Heart left ventricle (tissue), 16 donors: ENCODE measurements at places on chromosomes 16 and 17. TPM values are rescaled to one million over a fixed set of nuclear protein-coding genes. Genes with fewer than 3 reads are reported as not detected.

- H3K27me3 ChIP-seq: no peaks in the 10 kb centered on the region
- no peak overlapping the region for H3K4me3 ChIP-seq
- DNase-seq: no peak
- H3K27ac ChIP-seq: no peak overlapping the region
These were observed 48.4 kb upstream of the ALDH3A1 start for GRCh38 chr17:19796457-19796856.

Gene TPSG1
- total RNA-seq: not detected

DNA sequence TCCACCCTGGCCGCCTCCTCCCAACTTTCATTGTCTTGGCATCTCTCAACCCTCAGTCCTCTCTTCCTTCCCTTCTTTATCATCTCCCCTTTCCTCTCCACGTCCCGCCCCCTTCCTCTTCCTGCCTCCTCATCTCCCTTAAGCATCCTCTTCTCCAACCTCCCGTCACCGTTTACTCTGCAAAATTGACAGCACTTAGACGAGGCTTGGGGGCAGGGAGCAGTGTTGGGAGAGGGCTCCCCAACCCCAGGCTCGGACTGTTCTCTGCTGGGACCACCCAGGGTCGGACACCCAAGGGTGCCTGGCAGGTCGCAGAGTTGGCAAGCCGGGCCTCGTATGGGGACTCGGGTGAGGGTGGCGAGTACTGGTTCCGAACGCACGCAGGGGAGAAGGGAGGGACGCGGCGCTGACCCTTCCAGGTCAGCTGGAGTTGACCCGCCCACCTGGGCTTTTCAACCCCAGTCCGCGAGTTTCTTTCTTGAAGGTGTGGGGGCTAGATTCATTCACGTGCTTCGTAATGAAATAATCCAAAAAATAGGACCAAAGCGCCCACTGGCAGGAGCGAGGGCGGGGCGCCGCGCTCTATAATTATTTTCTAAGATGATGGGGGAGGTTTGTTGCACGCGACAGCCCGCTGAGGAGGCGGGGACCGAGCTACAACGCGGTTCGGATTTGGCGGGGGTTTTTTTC, 775 bp upstream of the PAGR1 start:
- H3K36me3 ChIP-seq: peaks cover 22% of the 10 kb centered on the region
- H3K4me3 ChIP-seq: peak overlapping the region; percentile 67
- peaks cover 34% of the 10 kb centered on the region for H3K4me1 ChIP-seq
- DNase-seq: no peak
- H3K27me3 ChIP-seq: no peaks in the 10 kb centered on the region

- no peak overlapping the region for H3K4me3 ChIP-seq
- H3K4me1 ChIP-seq: peaks cover 18% of the 10 kb centered on the region
- no peaks in the 10 kb centered on the region for H3K27me3 ChIP-seq
- DNase-seq: no peak
These were observed 45.3 kb downstream of the RPH3AL start for GRCh38 chr17:307295-307691.

DNA sequence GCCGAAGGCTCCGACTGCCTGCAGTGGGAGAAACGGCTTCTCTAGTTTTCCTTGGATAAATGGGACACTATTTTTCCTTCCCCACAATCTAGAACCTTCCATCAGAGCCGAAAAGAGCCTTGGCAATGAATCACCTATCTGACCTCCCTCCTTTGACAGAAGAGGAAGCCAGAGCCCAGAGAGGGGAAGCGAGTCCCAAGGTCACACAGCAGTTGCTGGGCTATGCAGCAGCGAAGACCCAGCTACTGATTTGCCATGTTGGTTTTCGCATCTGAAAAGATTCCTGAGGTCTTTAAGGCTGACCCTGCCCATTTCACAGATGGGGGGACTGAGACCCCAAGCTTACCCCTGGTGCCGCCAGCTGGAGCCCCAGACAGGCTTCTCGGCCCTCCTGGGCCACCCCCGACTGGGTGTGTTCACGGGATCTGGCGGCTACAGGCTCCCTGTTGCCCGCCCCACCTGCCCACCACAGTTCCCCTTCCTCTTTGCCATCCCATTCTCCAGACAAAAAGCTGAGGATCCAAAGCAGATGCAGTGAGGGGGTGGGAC, 45.9 kb downstream of the RAI1 start:
- DNase-seq: no peak
- H3K27me3 ChIP-seq: no peaks in the 10 kb centered on the region
- H3K4me3 ChIP-seq: no peak overlapping the region
- H3K36me3 ChIP-seq: no peaks in the 10 kb centered on the region

Gene DERL2
- total RNA-seq: 29.6 TPM

Gene SYCE1L
- total RNA-seq: not detected

- H3K36me3 ChIP-seq: peaks cover 50% of the 10 kb centered on the region
- H3K27ac ChIP-seq: peak overlapping the region; percentile 57
- peak; percentile 79 for DNase-seq
- peaks cover 3% of the 10 kb centered on the region for H3K4me1 ChIP-seq
These were observed 47.5 kb downstream of the ADCY7 start for GRCh38 chr16:50313596-50314478.

Gene KRTAP9-2
- total RNA-seq: not detected

Gene DCAF7
- 35.5 TPM for total RNA-seq

DNA sequence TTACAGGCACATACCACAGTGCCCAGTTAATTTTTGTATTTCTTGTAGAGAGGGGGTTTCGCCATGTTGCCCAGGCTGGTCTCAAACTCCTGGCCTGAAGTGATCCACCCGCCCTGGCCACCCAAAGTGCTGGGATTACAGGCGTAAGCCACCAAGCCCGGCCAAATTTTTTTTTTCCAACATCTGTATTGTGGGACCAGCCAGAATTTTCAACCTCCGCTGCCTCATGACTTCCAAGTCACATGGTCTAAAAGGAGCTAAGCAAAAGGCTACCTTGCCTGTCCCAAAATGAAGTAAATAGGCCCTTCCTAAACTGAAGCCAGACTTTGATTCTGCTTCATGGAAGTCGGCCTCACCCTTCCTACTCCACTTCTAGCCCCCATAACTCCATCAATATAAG, 4.2 kb upstream of the SPAG7 start:
- H3K4me3 ChIP-seq: no peak overlapping the region
- no peak for DNase-seq
- no peak overlapping the region for H3K27ac ChIP-seq
- peaks cover 17% of the 10 kb centered on the region for H3K4me1 ChIP-seq

DNA sequence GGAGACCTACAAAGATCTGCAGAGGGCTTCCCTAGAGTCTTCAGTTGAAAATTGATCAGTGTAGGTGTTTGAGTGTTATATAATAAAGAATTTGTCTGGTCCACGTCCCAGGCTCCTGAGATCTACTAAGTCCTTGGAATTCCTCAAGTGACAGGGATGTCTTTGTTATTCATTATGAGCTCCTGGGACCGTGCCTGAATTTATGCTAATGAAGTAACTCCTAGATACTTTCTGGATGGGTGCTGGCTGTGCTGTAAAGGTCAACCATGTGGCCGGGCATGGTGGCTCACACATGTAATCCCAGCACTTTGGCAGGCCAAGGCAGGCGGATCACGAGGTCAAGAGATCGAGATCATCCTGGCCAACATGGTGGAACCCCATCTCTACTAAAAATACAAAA, 43.7 kb downstream of the CDC27 start:
- peaks cover 69% of the 10 kb centered on the region for H3K36me3 ChIP-seq
- H3K4me1 ChIP-seq: no peaks in the 10 kb centered on the region
- no peaks in the 10 kb centered on the region for H3K27me3 ChIP-seq
- H3K27ac ChIP-seq: no peak overlapping the region
- DNase-seq: no peak
- no peak overlapping the region for H3K4me3 ChIP-seq

- no peak overlapping the region for H3K27ac ChIP-seq
- H3K4me3 ChIP-seq: no peak overlapping the region
- peaks cover under 1% of the 10 kb centered on the region for H3K4me1 ChIP-seq
- no peaks in the 10 kb centered on the region for H3K27me3 ChIP-seq
- H3K36me3 ChIP-seq: no peaks in the 10 kb centered on the region
These were observed 11.9 kb downstream of the FOXK2 start for GRCh38 chr17:82531431-82531881.

Gene DPEP3
- total RNA-seq: not detected

DNA sequence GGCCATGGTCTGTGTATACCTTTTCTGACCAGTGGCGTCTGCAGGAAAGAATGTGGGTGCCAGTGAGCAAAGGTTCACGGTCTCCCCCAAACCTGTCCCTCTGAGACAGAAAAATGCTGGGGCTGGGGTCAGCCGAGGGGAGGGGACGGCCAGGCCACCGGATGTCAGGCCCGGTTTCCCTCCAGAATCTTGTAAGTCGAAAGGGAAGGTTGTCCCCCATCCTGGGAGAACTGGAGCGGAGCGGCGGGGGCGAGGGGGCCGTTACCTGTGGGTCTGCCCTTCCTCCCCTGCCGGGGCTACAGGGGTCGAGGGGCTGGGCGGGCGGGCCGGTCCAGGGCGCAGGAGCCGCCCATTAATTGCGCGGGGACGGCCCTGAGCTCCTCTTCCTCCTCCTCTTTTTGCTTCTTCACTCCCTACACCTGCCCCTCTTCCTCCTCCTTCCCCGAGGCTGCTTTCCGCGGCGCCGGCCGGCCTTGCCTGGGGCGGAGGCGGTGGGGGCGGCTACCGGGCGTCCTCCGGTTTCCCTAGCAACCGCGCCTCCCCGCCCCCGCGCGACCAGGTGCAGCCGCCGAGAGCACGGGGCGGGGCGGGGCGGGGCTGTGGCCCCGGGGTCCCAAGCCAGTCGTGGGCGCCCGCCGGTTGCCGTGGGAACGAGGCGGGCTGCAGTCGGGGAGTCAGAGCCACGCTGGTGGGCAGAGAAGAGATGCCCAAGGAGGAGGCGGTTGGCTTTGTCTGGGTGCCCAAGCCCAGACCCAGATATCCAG, at the start of gene MARCHF10:
TSS of gene MARCHF10 (minus strand) at position 503 of the 764 bp plus-strand sequence. CDS start 6,579 bp downstream, outside the sequence.
- DNase-seq: no peak
- H3K4me3 ChIP-seq: peak within 1 kb of the TSS; percentile 27
- H3K27ac ChIP-seq: no peak within 1 kb of the TSS
- H3K27me3 ChIP-seq: peaks cover 7% of the 10 kb centered on the region
- H3K36me3 ChIP-seq: no peaks in the 10 kb centered on the region

Gene BAHCC1
- 8.1 TPM for total RNA-seq

Gene KCNH4
- 0.19 TPM for total RNA-seq

DNA sequence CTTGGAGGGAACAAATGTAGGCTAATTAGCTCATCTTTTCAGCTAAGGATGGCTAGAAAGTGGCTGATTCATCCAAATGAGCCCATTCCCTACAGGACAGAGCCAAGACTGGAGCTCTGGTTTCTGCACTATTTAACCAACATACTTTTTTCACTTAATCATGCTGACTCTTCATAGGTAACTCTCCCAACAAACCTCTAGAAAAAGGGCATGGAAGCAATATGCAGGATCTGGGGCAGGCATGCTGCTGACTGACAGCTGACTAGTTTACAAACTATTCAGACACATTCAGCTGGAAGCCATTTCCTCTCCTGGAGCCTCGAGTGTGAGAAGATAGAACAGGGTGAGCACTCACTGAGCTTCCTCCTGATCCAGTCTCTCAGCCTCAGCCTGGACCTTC, 6.2 kb downstream of the BECN1 start:
- no peaks in the 10 kb centered on the region for H3K4me1 ChIP-seq
- peaks cover 46% of the 10 kb centered on the region for H3K36me3 ChIP-seq
- H3K4me3 ChIP-seq: no peak overlapping the region
- no peak overlapping the region for H3K27ac ChIP-seq
- H3K27me3 ChIP-seq: no peaks in the 10 kb centered on the region
- DNase-seq: no peak

Gene ZPBP2
- total RNA-seq: not detected

- H3K4me1 ChIP-seq: no peaks in the 10 kb centered on the region
- peaks cover 76% of the 10 kb centered on the region for H3K27me3 ChIP-seq
- no peaks in the 10 kb centered on the region for H3K36me3 ChIP-seq
- no peak overlapping the region for H3K27ac ChIP-seq
- no peak for DNase-seq
These were observed 266.0 kb upstream of the SDK2 start for GRCh38 chr17:73910206-73910605.

- peak overlapping the region; percentile 70 for H3K4me3 ChIP-seq
- H3K27me3 ChIP-seq: no peaks in the 10 kb centered on the region
- DNase-seq: peak; percentile 71
- H3K27ac ChIP-seq: peak overlapping the region; percentile 92
These were observed 725 bp upstream of the SPHK1 start for GRCh38 chr17:76383546-76384221.

- no peak overlapping the region for H3K4me3 ChIP-seq
- no peaks in the 10 kb centered on the region for H3K27me3 ChIP-seq
- no peak overlapping the region for H3K27ac ChIP-seq
These were observed 191.4 kb upstream of the CDH5 start for GRCh38 chr16:66175058-66175457.

Gene LITAFD
- not detected for total RNA-seq

DNA sequence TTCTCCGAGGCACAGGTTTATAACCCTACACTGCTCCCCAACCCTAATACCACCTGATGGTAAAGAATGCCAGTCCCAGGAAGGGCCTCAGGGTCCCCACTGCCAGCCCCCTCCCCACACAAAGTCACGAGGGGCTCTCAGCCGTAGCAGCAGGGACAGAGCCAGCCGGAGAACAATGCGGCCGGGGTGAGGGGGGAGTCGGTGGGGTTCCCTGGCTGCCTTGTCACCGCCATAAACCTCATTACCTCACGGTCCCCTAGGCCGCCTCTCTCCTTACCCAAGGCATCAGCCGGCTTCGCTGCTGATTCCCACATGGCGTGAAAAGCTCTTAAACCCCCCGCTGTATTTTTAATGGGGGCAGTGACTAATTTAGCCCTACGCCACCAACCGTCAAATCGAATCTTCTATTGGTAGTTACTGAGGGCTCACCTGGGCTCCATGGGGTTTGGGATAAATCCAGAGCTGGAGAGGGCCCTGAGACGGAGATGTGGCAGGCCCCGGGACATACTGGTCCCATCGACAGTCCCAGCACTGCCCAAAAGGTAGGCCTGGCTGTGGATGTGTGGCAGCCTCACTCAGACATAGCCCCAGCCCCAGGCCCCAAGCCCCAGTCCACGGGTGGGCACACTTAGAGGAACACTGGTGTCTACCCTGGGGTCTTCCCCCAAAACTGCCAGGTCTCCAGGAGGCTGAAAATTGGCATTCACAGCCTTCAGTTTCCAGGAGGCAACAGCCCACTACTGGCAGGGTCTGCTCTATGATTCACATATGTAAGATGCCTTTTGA, 115.3 kb downstream of the C16orf78 start:
- peaks cover 13% of the 10 kb centered on the region for H3K4me1 ChIP-seq
- H3K36me3 ChIP-seq: no peaks in the 10 kb centered on the region
- no peak for DNase-seq
- no peak overlapping the region for H3K4me3 ChIP-seq

DNA sequence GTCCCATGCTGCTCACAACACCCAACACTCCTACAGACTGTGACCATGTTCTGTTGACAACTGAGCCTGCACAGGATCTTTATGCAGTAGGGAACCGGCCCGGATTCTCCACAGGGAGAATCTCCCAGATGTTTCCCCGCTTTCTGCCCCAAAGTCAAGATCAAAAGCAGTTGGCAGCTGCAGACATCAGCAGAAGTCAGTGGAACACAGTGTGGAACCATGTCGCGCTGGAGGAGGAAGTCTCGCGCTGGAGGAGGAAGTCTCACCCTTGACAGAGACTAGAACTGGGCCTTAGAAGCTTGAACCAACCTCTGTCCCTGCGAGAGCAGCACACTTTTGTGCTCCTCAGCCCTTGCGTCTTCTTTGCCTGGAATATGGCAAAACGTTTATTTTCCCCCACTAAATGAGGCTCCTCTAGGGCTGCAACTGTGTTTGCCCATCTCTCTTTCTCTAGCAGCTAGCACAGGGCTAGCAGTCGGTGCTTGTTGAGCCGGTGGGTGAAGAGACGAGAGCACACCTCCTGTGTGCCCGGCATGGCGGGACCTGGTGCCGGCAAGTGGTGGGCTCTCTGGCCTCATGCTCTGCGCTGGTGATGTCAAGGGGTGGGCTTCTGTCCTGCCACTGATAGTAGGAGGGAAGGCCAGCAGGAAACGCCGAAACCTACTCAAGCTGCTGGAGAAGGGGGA, 2.1 kb upstream of the MRC2 start:
- no peak overlapping the region for H3K4me3 ChIP-seq
- no peak for DNase-seq
- H3K27me3 ChIP-seq: no peaks in the 10 kb centered on the region
- peaks cover 8% of the 10 kb centered on the region for H3K36me3 ChIP-seq
- H3K27ac ChIP-seq: no peak overlapping the region
